ENCODE measurements at places on chromosomes 12 and 14. TPM values are rescaled to one million over a fixed set of nuclear protein-coding genes. Genes with fewer than 3 reads are reported as not detected.

DNA sequence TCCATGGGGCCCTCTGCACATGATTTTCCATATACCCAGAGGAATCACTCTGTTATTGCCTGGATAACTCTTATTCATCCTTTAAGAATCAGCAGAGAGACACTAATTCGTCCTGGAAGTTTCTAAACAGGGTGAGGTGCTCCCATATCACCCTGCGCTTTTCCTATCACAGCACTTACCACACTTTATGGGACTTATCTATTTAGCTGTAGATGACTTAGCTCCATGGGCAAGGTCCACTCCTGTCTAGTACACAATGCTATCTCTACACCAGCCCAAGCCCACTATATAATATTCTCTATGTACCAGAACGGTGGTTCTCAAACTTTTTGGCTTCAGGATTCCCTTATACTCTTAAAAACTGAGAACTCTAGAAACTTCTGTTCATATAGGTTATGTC, 111.7 kb downstream of the EFCAB11 start:
- H3K4me3 ChIP-seq: no peak overlapping the region
- no peak for DNase-seq
- no peaks in the 10 kb centered on the region for H3K36me3 ChIP-seq
- no peak overlapping the region for H3K27ac ChIP-seq
- no peaks in the 10 kb centered on the region for H3K27me3 ChIP-seq

GRCh38 chr12:6873094-6874014, at the start of gene SPSB2:
Gene SPSB2 (minus strand): TSS chr12:6873303. CDS start chr12:6872901, 402 bp downstream.
- H3K4me1 ChIP-seq: peaks cover 23% of the 10 kb centered on the region
- peaks cover 6% of the 10 kb centered on the region for H3K36me3 ChIP-seq
- no peak for DNase-seq
- H3K4me3 ChIP-seq: peak within 1 kb of the TSS; percentile 84
- peak within 1 kb of the TSS; percentile 89 for H3K27ac ChIP-seq

DNA sequence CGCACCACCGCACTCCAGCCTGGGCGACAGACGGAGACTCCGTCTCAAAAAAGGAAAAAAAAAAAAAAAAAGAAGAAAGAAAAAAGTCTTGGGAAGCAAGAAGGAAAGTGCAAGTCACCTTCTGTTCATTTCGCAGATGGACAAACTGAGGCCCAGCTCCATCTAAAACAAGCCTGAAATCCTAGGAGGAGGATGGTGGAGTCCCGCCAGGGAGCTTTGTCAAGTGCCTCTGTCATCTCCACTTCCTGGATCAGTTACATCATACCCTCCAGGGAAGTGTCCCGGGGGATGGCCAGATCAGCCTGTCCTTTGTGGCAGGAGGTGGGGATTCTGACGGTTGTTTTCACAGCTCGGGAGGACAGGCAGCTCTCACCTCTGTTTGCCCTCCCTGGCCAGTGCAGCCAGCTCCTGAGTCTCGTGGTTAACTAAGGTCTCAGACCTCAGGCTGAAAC, 8.7 kb upstream of the SDSL start:
- H3K4me3 ChIP-seq: no peak overlapping the region
- H3K27ac ChIP-seq: no peak overlapping the region
- H3K27me3 ChIP-seq: no peaks in the 10 kb centered on the region
- DNase-seq: no peak
- H3K4me1 ChIP-seq: no peaks in the 10 kb centered on the region
- H3K36me3 ChIP-seq: no peaks in the 10 kb centered on the region

- H3K27me3 ChIP-seq: no peaks in the 10 kb centered on the region
- no peak overlapping the region for H3K4me3 ChIP-seq
- no peaks in the 10 kb centered on the region for H3K4me1 ChIP-seq
- no peak overlapping the region for H3K27ac ChIP-seq
Observed at GRCh38 chr12:94012590-94012989, 135.8 kb upstream of the PLXNC1 start.

DNA sequence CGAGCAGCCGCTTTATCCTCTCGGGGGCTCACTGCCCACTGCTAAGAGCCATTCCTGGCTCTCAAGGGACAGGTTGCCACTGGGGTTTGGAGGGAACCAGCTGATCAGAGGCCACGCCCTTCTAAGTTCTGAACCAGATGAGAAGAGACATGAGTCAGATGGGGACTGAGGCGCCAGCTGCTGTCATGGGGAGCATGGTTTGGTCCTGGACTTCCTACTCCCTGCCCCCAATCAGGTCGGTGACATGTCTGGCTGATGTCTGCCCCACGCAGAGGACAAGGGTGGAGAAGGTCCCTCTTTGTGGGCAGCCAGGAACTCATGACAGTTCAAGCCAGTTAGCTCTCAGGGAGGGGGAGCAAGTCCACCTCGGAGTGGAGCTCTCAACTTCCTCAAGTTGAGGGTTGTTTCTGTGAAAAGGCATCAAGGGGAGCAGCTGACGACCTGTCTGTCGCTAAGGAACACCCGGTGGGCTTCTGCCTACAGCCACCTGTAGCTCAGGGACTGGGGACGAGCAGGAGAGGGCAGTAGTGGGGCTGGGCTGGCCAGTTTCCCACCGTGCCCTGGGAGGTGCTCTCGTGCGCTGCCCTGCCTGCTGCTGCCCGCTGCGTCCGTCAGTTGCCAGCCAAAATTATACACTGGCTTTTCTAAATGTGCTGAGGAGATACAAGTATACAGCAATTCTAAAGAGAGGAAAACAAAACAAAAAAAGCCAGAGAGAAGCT, 20.5 kb downstream of the PSMC1 start:
- H3K27me3 ChIP-seq: no peaks in the 10 kb centered on the region
- no peaks in the 10 kb centered on the region for H3K4me1 ChIP-seq
- H3K27ac ChIP-seq: no peak overlapping the region

DNA sequence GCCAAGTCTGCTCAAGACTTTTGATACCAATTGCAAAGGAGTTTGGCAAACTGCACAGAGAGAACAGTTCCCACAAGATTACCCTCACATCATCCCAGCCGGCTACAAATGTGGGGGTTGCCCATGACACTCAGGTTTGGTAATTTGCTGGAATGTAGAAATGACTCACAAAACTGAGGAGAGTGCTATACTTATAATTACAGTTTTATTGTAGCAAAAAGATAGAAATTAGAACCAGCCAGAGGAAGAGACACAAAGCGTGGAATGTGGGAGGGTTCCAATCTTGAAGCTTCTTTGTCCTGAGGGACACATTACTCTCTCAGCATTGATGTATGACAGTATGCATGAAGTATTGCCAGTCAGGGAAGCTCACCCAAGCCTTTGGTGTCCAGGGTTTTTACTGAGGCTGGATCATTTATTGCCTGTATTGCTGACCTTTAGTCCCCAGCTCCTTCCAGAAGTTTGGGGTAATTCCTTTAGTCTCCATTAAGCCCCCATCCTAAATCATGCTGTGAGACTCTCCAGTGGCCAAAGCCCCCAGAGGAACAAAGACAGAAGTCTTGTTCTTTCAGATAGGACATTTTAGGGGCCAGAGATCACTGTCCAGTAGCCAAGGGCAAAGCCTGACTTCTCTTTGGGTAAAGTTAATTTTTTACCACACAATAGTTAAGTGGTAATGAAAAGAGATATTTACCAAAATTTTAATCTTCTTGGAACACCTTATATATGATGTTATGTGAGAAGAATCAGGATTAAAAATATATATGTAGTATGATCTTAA, 9.9 kb downstream of the TBK1 start:
- H3K4me1 ChIP-seq: peaks cover 16% of the 10 kb centered on the region
- DNase-seq: no peak
- no peak overlapping the region for H3K4me3 ChIP-seq
- no peaks in the 10 kb centered on the region for H3K27me3 ChIP-seq

The EFS gene
- not detected for total RNA-seq

All from Panc1 (cell line).